ENCODE measurements at places on chromosomes 16 and 17.
A peak's percentile ranks its signal among the peaks of the same experiment; 100 is the strongest.

- H3K36me3 ChIP-seq, result no peaks in the 10 kb centered on the region
- H3K27me3 ChIP-seq, result peaks cover 26% of the 10 kb centered on the region
- no peak overlapping the region for H3K4me3 ChIP-seq
- no peaks in the 10 kb centered on the region for H3K4me1 ChIP-seq
- DNase-seq, result no peak
- no peak overlapping the region for H3K27ac ChIP-seq
These were observed 279.0 kb upstream of the IRX5 start for GRCh38 chr16:54651440-54652195.

GRCh38 chr16:4574919-4575705, 19.0 kb downstream of the C16orf96 start:
- no peaks in the 10 kb centered on the region for H3K4me1 ChIP-seq
- H3K27ac ChIP-seq, result no peak overlapping the region
- peaks cover 7% of the 10 kb centered on the region for H3K27me3 ChIP-seq

DNA sequence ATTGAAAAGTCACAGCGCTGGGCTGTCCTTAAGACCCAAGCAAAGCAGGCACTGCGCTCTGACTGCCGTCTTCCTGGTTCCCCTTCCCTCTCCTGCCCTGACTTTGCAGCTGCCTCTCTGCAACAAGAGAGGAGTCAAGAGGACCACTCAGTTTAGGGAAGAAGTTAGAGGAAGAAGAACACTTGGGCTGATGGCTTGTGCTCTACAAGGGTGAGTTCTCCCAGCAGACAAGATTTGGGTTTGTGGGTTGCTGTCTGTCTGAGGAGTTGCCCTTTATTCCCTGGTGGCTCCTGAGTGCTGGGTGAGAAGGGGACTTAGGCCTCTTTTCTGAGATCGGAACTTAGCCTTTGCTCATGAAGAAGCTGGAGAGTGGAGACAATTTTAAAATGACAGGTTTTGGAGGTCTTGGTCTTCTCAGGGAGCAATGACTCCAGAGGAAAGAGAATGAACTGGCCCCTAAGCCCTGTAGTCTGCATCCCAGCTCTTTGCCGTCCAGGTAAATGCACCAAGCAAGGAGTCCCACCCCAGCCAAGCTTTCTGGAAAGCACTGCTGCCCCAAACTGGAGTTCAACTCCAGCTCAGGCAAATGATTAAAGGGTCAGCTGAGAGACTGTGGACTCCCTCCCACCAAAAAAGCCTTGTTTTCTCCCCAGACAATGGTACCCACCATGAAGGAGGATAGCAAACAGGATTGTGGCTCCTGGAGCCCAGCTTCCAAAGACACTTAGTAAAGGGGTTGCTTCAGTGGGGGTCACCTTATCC, 2.7 kb upstream of the HOXB9 start:
- no peak for DNase-seq
- peaks cover 2% of the 10 kb centered on the region for H3K36me3 ChIP-seq

- DNase-seq, result no peak
- H3K36me3 ChIP-seq, result no peaks in the 10 kb centered on the region
- H3K4me1 ChIP-seq, result peaks cover 40% of the 10 kb centered on the region
- no peak overlapping the region for H3K4me3 ChIP-seq
These were observed 35.8 kb downstream of the MRTFB start for GRCh38 chr16:14106961-14107360.

DNA sequence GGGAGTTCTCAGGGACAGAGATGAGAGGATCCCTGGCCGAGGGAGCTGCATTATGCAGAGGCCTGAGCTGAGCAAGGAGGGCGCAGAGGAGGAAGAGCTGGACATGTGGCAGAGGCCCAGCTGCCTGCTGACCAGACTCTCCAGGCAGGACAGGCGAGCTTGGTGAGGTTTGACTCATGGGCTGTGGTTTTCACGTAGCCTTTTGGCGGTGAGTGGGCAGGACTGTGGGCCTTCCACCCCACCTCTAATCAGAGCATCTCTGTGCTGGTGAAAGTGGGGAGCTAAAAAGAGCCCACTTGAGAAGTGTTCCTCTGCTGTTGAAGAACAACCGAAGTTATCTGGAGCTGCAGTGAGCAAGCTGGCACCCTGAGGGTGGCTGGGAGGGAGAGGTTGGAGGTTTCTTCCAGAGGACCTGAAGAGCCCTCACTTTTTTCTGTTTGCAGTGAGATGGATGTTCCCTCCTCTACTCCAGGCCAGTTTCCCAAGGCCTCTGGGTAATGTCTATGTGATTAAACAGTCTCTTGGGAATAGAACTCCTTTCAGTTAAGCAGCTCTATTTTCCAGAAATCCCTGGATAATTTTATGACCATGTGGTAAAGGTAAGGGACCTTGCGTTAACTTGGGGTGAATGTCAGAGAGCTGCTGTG, 11.9 kb downstream of the EPN2 start:
- no peak overlapping the region for H3K27ac ChIP-seq
- H3K4me3 ChIP-seq, result no peak overlapping the region
- H3K36me3 ChIP-seq, result peaks cover 3% of the 10 kb centered on the region
- H3K27me3 ChIP-seq, result peaks cover 10% of the 10 kb centered on the region

DNA sequence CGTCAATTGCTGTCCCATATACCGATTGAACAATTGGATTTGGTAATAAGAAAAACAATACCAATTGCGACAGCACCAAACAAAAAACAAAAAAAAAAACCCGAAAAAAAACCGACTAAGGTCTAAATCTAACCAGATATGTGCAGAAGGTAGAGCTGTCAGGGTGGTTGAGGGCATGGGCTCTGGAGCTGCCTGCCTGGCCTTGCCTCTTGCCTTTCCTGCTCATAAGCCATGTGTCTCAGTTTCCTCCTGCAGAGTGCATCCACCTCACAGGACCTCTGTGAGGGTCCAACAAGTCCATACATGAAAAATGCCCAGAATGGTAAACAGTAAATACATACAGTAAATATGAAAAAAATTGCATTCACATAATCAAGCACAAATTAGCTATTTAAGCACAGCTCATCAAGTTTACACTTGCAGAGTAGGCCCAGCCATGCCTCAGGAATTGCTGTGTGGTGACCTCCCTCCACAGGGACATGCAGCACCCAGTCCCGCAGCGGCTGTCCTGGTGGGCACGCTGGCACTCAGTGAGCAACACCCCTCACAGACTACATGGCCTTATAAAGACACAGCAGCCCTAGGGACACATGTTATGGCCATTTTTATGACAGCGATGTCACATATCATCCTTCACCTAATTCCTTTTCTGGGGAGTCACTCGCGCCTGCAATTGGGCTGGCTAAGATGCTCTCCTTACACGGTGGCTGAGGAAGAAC, 17.9 kb downstream of the TBC1D28 start:
- peak overlapping the region; percentile 94 for H3K27ac ChIP-seq
- peaks cover 12% of the 10 kb centered on the region for H3K36me3 ChIP-seq

DNA sequence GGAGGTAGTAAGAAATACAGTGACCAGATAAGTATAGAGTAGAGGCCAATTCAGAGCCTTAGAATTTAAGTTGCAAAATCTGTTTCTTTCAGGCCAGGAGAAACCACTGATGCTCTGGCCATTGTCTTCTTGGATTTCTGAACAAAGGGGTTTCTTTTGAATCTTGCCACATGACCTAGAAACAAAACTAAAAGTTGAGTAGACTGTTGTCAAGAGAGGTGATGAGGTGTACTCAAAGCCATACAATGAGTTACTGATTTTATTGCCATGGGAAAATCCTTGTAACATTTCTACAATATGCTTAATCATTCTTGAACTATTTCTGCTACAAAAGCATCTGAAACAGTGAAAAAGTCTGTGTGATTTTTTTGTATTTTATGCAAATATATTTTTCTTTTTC, 881.3 kb downstream of the CDH11 start:
- H3K27me3 ChIP-seq, result no peaks in the 10 kb centered on the region
- no peak for DNase-seq
- peaks cover 2% of the 10 kb centered on the region for H3K36me3 ChIP-seq
- no peak overlapping the region for H3K4me3 ChIP-seq
- H3K4me1 ChIP-seq, result no peaks in the 10 kb centered on the region

- no peaks in the 10 kb centered on the region for H3K27me3 ChIP-seq
- H3K27ac ChIP-seq, result peak overlapping the region; percentile 92
- peaks cover 4% of the 10 kb centered on the region for H3K36me3 ChIP-seq
- peaks cover 46% of the 10 kb centered on the region for H3K4me1 ChIP-seq
- DNase-seq, result no peak
These were observed 50.3 kb downstream of the KPNA2 start for GRCh38 chr17:68085771-68086381.

GRCh38 chr17:32370426-32370825, 20.5 kb downstream of the ZNF207 start:
- no peak overlapping the region for H3K4me3 ChIP-seq
- H3K36me3 ChIP-seq, result peaks cover 84% of the 10 kb centered on the region
- H3K27ac ChIP-seq, result no peak overlapping the region
- peaks cover 15% of the 10 kb centered on the region for H3K4me1 ChIP-seq
- H3K27me3 ChIP-seq, result no peaks in the 10 kb centered on the region
- no peak for DNase-seq

- DNase-seq, result no peak
- H3K4me3 ChIP-seq, result no peak overlapping the region
- H3K36me3 ChIP-seq, result peaks cover 50% of the 10 kb centered on the region
- H3K27me3 ChIP-seq, result no peaks in the 10 kb centered on the region
- peaks cover 49% of the 10 kb centered on the region for H3K4me1 ChIP-seq
- H3K27ac ChIP-seq, result peak overlapping the region; percentile 16
These were observed 6.0 kb downstream of the NDEL1 start for GRCh38 chr17:8441690-8442089.

DNA sequence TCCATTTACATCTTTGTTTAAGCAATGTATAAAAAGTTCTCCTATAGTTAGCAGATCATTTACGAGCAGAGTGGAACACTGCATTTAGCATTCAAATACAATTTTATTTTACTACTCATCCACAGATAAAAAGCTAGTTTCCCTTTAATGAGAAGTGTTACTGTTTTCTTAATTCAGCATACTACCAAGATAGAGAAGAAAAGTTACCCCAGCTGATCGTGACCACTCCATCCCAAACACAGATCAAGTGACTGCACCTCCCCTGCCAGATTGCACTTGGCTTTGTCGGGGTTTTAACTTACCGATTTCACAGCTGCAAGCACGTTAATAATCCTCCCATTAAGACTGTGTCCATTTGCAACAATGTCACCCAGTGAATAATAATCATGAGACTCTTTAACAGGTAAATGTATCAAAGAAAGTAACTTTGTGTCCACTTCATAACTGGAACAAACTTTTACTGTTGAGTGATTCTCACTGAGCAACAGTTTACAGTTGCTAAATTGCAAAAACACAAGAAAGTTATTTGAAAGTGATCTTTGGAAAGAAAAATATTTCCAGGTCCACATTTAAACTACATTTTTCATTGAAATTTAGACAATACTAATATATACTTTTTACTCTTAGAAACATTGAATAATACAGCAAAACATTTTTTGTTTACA, 14.4 kb downstream of the MEIOB start:
- H3K4me1 ChIP-seq, result peaks cover 5% of the 10 kb centered on the region
- DNase-seq, result no peak
- H3K36me3 ChIP-seq, result no peaks in the 10 kb centered on the region
- H3K4me3 ChIP-seq, result no peak overlapping the region
- peaks cover 63% of the 10 kb centered on the region for H3K27me3 ChIP-seq

Data from central memory CD8-positive, alpha-beta T cell (primary cell).